ENCODE measurements at places on chromosomes 1 and 21.

DNA sequence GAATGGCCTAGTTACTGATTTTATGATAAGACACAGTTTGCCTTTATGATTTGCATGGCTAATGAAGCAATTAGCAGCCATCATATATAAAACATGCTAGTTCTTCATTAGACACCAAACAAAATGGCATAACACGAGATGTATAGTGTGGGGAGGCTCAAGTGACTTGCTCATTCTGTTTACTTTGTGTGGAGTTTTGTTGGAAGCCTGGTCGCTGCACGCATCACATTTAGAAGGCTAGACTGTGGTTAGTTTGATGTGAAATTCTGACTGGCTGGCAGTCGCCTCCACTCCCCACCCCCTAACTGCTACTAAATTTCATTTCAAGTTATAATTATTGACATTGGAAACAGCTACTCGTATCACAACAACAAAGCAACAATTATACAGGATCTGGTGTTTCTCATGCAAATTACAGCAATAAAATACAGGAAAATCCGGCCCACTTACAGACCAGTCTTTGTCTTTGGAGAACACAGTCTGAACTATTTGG, 356.1 kb downstream of the LMO4 start:
- no peak for DNase-seq

DNA sequence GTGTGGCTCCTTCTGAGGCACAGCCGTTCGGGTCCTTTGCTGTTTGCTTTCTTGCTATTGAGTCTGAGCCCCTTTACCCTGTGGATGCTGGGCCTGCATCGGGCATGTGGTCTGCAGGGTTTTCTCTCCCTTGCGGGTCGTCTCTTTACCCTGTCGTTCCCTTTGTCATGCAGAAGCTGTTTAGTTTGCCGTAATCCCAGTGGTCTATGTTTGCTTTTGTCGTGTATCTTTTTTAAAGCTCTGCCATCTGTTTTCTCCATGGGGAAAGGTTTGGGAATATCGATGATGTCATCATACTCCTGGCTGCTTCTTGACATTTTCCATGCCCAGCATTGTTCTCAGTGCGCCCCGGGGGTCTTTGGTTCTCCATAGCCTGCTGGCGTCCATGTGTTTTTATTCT, 68.2 kb downstream of the AGPAT3 start:
- no peak for DNase-seq

DNA sequence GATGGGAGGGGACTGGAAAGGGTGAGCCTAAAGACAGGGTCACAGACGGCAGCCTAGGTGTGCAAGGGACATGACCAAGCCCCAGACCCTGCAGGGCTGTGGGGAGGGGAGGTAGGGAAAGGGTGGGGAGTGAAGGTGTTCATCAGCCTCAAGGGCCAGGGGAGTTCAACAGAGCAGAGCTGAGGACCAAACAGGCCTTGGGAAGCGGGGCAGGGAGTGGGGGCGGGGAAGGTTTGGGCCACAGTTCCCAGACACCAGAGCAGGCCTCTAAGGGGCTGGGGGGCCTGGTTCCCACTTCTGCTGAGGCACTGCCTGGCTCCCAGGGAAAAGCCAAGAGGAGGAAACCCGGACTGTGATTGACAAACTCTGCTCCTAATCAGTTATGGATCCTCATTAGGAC, 456.3 kb downstream of the MATN1 start:
- DNase-seq, result no peak

DNA sequence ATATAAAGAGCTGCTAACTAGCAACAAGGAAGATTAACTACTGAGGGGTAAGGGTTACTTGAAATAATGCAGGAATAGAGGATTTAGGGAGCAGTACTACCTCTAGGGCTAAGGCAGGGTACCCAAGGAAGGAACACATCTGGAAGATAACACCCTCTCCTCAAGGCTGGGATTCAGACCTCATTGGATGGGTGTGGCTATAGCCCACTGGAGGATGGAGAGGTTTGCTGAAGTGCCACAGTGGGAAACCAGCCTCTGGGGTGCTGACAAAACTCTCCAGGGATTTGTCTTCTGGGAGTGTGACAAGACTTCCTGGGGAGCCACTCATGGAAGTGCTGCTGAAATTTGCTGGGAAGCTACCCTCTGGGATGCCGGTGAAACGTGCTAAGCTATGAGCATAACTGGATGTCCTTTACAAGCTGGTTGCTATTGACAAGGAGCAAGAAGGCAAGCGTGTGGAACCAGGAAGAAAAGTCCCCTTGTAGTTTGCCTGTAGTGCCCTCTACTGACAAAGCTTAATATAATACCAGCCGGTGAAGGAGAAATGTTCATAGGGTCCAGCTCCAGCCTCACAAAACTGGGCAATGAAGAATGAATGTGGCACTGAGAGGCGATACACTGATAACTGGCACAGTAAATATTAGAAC, 122.8 kb upstream of the USP24 start:
- peak; percentile 48 for DNase-seq

- DNase-seq, result no peak
Observed at GRCh38 chr1:68442006-68442405, 7.7 kb downstream of the RPE65 start.

GRCh38 chr1:121458291-121459048, 273.7 kb downstream of the SRGAP2C start:
- no peak for DNase-seq

- no peak for DNase-seq
Observed at GRCh38 chr1:101154547-101154946, 82.3 kb upstream of the S1PR1 start.

- no peak for DNase-seq
Observed at GRCh38 chr21:43816611-43817071, 27.3 kb downstream of the RRP1 start.

DNA sequence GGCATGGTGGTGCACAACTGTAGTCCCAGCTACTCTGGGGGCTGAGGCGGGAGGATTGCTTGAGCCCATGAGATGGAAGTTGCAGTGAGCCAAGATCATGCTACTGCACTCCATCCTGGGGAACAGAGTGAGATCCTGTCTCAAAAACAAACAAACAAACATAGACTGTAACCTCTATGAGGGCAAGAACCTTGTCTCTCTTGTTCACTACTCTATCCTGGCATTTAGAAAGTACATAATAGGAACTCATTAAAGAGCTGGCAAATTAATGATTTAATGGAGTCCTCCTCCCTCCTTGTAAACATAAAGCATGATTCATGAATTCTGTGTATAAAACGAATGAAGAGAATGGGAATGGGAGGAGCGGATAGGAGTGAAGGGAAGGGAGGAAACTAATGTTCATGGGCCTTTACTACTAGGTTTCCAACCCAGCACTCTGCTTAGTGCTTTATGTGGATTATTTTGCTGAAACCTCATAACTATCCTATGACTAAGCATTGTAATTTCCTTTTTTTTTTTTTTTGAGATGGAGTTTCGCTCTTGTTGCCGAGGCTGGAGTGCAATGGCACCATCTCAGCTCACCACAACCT, 8.6 kb downstream of the LMOD1 start:
- DNase-seq, result no peak

- no peak for DNase-seq
Observed at GRCh38 chr1:70382682-70383081, 28.2 kb upstream of the ANKRD13C start.

GRCh38 chr1:166952002-166952746, 23.2 kb downstream of the ILDR2 start:
- no peak for DNase-seq

GRCh38 chr1:188719735-188720134, 1757.9 kb downstream of the BRINP3 start:
- DNase-seq, result no peak

GRCh38 chr1:220164517-220164916, 70.6 kb downstream of the IARS2 start:
- no peak for DNase-seq

DNA sequence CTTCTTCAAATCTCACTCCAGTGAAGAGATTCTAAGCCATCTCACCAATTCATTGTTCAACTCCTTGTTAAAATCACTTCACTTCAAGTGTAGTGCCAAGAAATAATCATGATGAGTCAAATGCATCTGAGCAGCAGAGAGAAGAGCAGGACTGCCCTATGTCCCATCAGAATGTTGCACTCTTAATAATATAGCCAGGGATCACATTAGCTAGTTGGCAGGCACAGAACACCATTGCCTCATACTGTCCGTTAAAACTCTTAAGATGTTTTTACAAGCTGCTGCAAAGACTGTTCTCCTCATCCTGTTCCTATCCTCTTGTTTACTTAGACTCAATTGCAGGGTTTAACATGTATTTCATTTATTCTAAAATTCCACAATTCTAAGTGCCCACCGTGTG, 432.9 kb downstream of the PLPP3 start:
- DNase-seq, result no peak

GRCh38 chr1:30675761-30676160, 47.6 kb downstream of the MATN1 start:
- DNase-seq, result no peak

DNA sequence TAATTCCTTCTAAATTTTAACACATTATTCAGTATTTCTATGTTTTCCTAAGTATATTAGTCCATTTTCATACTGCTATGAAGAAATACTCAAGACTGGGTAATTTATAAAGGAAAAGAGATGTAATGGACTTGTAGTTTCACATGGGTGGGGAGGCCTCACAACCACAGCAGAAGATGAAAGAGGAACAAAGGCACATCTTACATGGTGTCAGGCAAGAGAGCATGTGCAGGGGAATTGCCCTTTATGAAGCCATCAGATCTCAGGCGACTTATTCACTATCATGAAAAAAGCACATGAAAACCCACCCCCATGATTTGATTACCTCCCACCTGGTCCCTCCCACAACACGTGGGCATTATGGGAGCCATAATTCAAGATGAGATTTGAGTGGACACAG, 15.6 kb downstream of the GBP5 start:
- no peak for DNase-seq

DNA sequence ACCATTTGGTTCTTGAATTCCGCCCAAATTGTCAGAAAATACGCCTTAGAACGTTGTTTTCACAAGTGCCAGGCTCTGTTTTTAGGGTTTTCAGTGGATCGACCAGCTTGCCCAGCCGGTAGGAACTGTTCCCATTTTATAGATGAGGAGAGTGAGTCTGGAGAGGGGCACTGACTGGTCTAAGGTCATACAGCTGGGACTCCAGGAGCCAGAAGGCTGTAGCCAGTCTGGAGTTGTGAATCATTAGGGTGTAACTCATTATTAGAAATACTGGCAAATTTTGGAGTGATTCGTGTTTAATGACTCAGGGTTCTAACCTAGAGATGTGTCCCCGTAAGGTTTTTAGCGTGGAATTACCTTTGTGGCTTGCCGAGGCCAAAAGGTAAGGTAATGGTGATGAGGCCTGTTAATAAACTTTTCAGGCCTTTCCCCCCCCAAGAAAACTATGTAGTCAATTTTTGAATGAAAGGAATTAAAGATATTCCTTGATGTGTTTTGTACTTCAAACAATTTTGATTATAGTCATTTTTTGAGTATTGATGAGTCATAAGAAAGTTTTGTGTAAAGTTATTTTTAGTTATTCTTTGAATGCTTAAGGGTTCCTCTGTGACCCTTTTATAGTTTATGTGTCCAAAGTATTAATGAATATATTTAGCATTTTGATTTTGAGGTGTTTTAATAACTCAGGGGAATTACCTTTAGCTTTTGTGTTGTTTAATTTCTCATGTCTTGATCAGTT, 2.1 kb downstream of the DYRK1A start:
- no peak for DNase-seq

- peak; percentile 23 for DNase-seq
Observed at GRCh38 chr1:182995894-182996293, 27.3 kb upstream of the LAMC1 start.

- peak; percentile 69 for DNase-seq
Observed at GRCh38 chr1:65209005-65209885, 61.2 kb downstream of the AK4 start.

GRCh38 chr1:211356723-211357407, 30.2 kb downstream of the TRAF5 start:
- no peak for DNase-seq

DNA sequence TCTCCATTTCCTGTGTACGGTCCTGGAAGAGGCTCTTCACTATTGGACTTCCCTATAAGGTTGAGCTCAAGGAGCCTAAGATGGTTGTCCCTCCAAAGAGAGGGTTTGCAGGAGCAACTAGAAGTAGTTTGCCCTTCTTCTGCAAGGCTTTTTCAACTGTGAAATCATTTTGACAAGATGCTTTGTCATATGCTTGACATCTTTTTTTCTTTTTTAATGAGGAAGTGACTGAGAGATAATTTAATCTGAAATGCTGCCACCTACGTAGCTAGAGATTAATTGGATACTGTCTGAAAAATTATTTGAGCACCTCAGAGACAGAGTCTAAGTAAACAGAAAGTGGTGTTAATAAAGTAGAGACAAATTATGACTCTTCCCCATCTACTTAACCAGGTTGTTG, 97.0 kb downstream of the CHRM3 start:
- DNase-seq, result no peak

DNA sequence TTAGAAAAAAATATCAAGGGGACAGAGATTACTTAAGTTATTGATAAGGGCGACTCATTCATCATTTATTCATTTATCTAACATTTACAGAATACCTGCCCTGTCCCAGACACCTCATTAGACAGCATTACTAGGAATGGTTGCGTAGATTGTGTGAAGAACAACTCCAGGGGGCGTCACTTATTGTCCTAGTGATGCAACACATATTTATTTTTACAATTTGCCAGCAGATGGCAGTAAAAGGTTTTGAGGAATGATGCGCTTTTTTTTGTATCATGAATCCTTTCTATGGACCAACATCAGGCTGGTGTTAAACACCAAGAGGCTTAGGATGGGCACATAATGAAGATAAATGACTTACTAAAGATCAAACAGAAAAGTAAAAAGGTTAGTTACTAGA, 5.5 kb downstream of the NCAM2 start:
- peak; percentile 31 for DNase-seq

GRCh38 chr1:206676499-206676898, 8.2 kb upstream of the MAPKAPK2 start:
- no peak for DNase-seq

DNA sequence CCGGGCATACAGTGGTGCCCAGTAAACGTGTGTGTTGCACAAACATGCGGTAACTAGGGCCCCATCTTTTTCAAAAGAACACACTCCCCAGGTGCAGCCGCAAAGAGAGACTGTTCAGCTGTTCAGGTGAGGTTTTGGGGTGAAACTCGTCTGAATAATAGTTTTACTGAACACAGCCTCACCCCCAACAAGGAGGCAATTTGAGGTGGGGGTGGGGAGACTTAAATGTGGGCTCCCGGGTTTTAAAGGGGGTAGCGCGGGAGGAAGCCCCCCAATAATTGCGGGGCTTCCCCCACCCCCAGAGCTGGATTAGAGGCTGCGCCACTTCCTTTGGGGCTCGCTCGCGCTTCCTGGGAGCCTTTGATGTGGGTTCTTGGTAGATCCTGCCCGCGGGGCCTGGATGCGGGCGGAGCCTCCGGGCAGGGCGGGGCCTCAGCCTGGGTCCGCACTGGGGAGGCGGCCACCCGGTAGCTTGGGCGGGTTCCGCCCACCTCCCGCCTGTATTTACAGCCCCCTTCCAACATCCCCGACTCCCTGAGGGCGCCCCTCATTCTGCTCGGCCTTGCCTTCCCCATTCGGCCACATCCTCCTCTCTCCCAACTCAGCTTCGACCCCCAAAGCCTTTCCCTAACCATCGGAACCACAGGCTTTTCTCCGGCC, 6.4 kb upstream of the EPHA2 start:
- DNase-seq, result no peak

- no peak for DNase-seq
Observed at GRCh38 chr1:235087906-235088305, 40.7 kb downstream of the TOMM20 start.

Measured in SK-N-SH (cell line).